ENCODE measurements at places on chromosomes 13 and 19. TPM values are rescaled to one million over a fixed set of nuclear protein-coding genes. Genes with fewer than 3 reads are reported as not detected.

Gene IGFL3
- not detected for total RNA-seq

DNA sequence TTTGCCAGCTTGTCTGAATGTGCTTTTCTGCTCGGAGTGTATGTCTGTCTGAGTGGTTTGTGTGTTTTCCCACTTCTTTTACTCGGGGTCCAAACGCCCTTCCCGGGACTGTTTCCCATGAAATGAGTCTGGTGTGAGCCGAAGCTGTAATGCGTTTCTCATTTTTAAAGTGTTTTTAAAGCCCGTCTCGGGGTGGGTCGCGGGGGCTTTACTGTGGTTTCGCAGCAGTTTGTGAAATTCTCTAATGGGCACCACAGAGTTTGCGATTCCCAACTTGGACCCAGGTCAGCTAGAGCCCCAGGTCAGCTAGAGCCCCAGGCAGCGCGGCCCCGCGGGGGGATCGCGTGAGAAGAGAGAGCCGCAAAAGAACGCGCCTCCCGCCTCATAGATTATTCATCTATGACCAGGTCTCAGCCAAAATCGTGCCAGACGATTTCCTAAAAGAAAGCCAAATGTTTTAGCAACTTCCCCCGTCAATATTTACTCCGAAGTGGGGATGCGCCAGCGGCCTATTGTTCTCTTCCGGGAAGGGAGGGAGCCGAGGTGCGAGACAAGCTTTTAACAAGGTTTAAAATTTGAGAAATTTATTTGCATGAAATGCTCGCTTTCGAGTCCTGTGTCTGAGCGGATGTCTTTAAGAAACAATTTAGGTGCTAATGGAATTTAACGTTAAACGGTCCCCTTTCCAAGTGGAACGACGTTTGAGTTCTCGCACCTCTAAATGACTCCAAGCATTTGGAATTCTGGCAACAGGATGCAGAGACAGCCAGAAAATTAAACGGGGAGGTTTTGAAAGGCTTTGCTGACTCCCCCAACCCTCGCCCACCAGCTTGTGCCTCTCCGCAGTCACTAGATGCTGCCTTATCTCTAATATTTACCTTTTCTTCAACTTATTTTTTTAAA is 2.2 kb downstream of the ZIC2 start:
- DNase-seq = peak; percentile 7

DNA sequence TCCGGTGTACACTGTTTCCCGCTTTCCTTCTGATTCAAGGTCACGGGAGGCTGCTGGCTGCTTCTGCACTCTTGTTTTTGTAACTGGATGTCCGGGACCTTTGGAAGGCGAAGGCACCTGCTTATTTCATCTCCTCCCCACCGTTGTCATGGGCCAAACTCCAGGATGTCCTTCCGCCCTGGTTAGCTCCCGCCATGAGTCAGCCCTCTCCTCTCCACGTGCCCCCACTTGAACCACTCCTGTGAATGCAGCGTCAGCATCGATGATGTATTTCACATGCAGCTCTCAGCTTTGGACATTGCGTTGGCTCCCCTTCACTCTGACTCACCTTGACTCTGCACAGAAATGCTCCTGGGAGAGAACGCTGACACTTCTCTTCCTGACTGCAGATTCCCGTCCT is 5.5 kb upstream of the GALP start:
- DNase-seq = no peak

DNA sequence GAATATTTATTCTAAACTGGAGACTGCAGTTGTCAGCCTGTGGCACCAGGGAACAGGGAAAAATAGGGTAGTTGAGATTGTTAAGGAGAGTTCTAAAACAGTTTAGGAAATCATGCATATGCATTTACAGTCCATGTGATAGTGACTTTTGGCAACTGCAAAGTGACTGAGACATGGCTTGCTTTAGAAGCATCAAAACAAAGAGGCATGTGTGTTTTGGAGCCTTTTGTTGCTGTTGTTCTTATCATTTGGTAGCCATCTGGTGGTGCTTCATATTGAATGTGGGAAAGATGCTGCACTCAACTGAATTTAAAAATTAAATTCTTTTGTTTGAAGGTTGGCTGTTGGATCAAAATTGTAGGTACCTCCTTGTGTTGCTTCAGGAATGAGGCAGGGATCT is 10.2 kb upstream of the EBPL start:
- DNase-seq = no peak

Gene ZNF576
- 10.7 TPM for total RNA-seq

DNA sequence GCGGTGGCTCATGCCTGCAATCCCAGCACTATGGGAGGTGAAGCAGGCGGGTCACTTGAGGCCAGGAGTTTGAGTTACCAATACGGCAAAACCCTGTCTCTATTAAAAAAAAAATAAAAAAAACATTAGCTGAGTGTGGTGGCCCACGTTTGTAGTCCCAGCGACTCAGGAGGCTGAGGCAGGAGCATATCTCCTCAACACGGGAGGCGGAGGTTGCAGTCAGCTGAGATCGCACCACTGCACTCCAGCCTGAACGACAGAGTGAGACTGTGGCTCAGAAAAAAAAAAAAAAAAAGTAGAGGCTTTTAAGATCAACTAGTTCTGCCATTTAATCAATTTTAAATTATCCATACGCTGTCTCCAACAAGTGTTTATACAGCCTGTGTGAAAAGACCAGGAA is 1130.3 kb downstream of the PCDH9 start:
- DNase-seq = no peak

- no peak for DNase-seq
Measured at GRCh38 chr13:66689628-66690027, 540.5 kb downstream of the PCDH9 start.

DNA sequence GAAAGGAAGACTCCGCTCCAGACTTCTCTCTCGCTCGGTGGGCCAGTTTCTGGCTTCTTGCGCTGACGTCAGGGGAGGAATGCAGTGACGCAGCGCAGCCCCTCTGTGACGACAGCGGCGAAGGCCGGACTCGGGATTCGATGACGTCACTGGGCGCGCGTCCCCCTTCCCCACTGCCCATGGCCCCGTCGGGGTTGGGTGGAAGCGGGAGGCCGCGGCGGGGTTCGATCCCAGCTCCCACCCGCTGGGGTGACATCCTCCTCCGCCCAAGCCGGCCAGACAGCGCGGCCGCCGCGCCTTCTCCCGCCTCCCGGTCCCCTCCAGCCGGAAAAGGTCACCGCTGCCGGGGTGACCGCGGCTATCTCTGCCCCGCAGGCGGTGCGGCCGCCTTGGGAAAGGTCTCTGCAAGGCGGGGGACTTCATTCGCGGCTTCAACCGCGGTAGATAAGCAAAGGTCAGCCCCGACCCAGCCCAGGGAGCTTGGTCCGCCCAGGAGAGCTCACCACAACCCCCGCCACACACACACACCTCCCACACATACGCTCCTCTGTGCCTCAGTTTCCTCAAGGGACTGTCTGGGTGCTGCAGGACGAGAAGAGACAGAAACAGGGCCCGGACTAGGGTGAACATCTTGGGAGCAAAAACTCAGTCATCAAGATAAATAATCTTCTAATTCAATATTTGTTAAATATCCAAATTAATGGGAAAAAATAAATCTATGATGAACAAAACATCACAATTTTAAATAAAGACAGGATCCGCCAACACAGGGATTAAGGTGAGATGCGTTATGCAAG is 844 bp upstream of the RFX1 start:
- DNase-seq = peak; percentile 90

DNA sequence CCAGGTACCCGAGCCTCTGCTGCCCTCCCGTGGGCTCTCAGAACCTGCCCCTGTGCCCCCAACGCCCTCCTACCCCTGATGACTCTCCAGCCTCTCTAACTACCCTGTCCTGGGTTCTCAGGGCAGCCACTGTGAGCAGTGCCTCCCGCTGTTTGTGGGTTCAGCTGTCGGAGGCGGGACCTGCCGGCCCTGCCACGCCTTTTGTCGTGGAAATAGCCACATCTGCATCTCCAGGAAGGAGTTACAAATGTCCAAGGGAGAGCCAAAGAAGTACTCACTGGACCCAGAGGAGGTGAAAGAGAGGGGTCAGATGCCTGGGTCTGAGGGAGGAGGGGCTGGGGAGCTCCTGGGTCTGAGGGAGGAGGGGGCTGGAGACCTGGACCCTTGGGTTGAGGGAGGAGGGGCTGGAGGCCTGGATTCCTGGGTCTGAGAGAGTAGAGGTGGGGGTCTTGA is 20.0 kb downstream of the CNFN start:
- DNase-seq = no peak

DNA sequence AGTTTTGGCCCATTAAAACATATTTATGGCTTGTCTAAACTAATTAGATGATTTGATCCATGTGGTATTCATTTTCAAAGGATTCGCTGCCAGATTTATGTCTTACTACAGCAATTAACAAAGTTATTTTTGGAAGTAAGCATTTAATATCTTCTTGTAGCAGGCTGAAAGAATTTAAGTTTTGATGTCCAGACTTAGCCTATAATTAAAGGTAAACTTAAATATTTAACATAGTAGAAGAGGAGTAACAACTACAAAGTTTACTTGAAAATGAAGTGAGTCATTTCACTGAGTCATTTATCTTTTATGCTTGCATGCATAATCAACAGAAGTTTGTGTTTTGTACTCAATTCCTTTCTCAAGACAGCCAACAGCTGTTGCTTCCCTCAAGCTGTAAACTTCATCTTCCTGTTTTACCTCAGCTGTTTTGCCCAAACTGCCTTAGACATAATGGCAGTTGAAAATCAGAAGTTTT is 58.1 kb downstream of the EDNRB start:
- DNase-seq = no peak

DNA sequence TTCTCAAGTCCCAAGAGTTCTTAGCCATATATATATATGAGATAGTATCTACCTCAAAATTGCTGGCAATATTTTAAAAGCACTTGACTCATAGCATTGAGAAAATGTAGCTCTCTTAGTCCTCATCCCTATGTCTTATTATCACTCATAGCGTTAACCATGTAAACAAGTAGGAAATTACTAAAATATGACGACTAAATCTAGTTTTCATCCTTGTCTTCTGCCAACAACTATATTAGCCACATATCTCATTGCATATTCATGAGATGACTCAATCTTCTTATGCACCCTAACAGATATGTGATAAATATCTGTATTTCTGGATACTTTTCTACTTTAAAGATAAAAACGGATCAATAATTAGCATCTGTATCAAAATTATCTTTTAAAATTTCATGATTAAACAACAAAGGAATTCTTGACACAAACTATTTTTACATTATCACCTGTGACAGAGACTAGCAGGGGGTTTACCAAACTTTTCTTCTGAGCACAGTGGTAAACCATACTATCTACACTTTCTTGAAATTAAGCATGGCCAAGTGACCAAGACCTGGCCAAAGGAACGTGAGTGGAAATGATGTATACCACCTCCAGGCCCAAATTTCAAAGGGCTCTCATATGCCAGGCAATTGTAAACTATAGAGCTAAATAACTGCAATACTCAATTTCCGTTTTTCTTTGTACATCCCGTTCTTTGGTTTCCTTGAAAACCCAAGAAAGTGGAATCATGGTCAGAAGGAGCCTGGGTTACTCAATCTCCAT is 45.7 kb downstream of the ZC3H13 start:
- DNase-seq = no peak

Gene ARL11
- total RNA-seq = 1.4 TPM

GRCh38 chr13:25217023-25217885 is 45.2 kb upstream of the AMER2 start:
- DNase-seq = no peak

Gene SIGLEC11
- not detected for total RNA-seq

DNA sequence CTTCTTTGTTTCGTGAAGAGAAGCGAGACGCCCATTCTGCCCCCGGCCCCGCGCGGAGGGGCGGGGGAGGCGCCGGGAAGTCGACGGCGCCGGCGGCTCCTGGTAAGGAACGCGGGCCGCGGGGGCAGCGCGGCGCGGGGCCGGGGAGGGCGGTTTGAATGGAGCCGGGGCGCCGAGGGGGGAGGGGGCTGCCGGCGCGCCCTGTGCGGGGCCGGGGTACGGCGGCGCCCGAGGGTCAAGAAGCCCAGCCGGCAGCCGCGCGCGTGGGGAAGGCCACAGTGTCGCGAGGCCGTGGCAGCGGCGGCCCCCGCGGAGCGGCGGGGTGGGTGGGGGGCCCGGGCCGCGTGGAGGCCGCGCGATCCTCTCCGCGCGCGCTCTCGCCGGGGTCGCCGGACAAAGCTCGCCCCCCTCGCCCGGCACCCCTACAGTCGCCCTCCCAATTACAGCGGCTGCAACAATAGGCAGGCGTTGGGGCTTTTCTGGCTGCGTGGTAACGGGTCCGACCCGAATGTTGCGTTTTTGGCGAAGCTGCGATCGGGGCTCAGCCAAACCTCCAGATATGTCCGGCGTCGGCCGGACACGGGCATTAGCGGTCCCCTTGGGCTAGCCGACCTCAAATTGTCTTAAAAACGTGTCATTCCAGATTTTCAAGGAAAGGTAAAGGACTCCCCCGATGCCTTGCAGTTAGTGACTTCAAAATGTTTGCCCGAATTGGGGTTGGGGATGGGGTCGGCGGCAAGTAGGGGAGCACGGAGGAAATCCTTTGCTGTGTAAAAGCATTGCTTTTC is 437 bp downstream of the SMARCA4 start:
- DNase-seq = peak; percentile 53

Gene PSG1
- total RNA-seq = not detected

DNA sequence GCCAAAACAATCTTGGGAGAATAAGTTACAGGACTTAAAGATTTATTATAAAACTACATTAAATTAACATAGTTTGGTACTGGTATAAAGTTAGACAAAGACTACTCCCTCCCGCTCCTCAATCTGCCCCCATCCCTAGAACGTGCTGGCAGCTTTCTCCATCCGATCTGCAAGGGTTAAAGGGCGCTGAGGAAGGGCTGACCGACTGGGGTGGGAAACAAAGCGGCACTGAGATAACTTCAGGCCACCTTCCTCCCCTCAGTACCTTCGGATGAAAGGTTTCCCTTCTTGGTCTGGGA is 790 bp upstream of the SUGT1 start:
- DNase-seq = no peak

DNA sequence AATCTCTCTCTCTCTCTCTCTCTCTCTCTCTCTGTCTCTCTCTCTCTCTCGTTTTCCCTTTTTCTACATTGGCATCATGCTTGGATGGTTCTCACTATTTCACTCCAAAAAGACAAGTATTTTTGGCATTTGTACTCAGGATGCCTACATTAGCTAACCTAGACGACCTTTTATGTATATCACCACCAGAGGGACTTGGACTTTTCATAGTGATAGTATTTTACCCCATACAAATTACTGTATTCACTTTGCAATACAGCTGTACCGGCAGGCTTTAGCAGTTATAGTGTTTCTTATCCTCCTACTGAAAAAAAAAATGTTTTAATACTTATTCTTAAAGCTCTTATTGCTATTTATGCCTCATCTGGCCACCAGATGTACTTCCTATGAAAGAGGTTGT is 687.2 kb upstream of the KLHL1 start:
- no peak for DNase-seq

- DNase-seq = peak; percentile 91
Measured at GRCh38 chr19:2462635-2463421, 6.1 kb upstream of the LMNB2 start.

DNA sequence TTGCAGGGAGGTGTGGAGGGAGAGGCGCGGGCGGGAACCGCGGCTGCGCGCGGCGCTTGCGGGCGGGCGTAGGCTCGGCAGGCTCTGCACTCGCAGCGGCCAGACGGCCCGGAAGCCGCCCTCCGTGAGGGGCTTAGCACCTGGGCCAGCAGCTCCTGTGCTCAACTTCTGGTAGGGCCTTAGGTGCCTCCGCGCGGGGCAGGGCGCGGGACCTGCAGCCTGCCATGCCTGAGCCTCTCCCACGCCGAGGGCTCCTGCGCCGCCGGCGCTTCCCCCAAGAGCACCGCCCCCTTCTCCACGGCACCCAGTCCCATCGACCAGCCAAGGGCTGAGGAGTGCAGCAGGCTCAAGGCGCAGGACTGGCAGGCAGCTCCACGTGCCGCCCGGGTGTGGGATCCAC is 940.8 kb upstream of the PCDH9 start:
- DNase-seq = no peak

- no peak for DNase-seq
Measured at GRCh38 chr13:21326155-21327031, 132.7 kb downstream of the ZDHHC20 start.

Gene LILRA1
- total RNA-seq = not detected

All from endothelial cell (in vitro differentiated cells).